ENCODE measurements at places on chromosomes 12 and 14. TPM values are rescaled to one million over a fixed set of nuclear protein-coding genes. Genes with fewer than 3 reads are reported as not detected.

The NDUFA9 gene
- 1.5 TPM for total RNA-seq

The KRT78 gene
- not detected for total RNA-seq

The KRT7 gene
- 153 TPM for total RNA-seq

DNA sequence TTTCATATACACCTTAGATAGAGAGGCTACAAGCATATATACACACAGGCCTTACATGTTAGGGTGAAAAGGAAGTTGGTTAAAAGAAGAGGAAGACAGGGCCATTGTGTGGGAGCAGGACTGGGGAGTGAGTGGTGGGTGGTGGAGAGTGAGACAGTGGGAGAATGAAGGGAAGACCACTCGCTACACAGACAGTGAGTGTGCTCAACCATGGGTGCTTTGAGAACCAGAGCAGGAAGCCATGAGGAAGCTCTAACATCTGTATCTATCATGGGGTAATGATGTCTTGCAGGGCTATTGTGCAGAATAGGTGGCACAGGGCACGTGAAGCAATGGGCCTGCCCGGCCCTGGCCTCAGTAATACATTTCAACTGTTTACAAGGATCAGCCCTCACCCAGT is 11.4 kb upstream of the KRT74 start:
- DNase-seq: no peak

DNA sequence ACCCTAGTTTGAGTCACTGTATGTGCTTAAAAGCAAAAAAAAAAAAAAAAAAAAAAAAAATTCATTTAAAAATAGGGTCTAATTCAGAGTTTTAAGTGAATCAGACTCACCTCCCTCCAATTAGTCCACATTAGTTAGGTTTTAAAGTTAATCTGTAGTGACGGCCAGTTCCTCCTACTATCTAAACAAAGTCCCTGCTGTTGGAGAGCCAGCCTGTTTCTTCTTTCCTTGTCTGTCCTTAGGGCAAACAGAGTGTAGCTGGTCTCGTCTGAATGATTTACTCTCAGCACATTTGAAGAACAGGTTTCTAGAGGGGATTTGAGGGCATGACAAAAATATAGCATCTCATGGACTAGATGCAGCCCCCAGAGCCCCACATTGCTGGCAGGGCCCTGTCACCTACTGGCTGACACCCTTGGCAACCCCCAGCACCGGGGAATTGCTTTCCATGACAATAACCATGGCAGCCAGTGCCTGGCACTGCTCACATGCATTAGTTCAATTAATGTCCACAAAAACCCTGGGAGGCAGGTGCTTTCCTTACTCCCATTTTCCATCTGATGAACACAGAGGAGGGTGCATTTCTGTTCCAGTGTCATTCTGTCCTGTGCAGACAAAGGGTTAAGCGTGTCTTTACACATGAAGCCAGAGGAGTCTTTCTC is 138.3 kb downstream of the PLXNC1 start:
- DNase-seq: no peak

DNA sequence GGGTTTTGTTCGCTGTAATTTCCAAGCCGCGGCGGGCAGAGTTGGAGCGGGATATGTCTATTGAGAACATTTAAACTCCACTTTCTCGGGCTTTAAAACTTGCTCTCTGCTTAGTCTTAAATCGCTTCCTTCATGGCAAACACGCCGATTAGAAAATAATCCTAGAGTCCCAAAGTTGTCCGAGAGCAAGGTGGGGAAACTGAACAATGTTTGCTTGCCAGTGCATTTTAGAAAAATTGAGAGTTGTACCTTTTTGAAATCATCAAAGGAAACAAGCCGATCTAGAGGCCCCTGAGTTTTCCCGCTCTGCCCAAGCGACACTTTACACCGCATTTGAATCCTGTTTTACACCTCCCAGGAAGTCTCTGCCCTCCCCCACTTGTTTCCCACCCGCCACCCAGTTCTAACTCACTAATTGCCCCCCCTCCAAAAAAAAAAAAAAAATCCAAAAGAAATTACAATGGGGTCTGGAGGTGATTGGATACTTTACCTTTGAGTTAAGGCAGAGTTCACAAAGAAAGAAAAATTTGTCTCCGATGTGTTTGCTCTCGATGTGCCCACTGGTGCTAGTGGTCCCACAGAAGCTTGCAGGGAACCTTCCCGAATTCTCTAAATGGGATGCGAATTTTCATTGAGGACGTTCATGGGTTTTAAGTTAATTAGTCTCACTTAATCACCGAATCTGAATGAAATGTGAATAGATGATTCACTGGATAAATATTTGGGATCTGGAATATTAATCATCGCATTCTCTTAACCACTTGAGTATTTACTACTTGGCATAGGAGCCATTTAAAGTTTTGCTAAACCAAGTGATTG is 2.3 kb downstream of the HMGA2 start:
- no peak for DNase-seq

DNA sequence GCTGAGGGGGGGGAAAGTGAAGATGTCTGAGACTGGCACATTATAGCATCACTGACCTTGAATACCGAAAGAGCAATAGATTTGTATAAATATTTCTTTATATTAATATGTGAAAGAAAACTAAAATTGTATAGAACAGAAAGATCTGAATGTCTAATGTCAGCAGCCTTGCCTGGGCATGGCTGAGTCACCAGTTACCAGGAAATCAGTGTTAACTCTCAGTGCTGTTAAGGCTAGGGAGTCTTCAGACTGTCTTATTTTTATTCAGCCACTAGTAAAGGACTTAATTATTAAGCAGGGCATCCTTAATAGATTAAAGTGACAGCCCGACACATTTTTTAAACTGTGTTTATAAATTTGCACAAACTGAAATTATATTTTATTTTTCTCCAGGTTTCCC is 122.9 kb upstream of the AEBP2 start:
- no peak for DNase-seq

DNA sequence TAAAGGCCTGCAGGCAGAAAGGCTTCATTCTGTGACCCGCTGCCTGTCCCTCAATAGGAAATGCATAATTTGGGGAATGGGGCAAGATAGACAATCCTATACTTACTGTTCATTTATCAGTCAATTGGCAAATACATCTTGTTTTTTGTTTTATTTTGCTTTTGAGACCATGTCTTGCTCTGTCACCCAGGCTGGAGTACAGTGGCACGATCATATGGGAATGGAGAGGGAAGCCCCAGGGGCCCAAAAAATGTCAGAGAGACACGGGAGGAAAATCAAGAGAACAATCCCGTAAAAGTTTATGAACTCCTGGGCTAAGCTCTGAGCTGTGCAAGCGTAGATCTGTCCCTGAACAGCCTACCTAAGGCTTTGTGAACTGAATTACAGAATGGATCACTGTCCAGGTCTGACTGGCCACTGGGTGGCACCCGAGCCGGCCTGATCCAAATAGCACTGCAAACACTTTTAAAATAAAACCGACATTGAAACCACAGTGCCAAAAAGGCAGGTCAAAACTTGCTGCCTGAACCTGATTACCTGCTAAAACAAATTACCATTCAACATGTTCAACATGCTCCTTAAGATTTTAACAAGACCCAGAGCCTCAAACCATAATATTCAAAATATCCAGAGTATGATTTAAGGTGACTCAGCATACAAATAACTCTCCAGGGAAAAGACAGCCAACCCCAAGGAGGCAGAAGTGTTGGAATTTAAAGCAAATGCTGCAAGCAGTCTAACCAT is 11.8 kb downstream of the COPS7A start:
- DNase-seq: no peak

- DNase-seq: peak; percentile 43
These were observed 323.7 kb downstream of the TMEM121 start for GRCh38 chr14:105849933-105850626.

DNA sequence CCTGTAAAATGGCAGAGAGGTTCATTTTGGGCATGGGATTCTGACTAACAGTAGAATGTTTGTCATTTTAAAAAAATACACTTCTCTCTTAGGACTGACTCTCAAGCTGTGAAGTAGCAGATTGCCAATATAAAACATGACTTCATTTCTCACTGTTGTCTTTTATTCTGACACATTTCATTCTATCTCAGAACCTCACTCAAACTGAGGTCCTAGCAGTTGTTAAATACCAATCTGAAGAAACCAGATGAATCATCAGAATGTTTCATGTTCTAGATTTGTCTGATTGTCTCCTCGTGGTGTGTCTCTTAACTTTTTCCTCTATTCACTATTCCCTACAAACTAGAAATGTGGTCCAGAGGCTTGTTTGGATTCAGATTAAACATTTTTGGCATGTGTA is 276.5 kb upstream of the NPAS3 start:
- DNase-seq: no peak

DNA sequence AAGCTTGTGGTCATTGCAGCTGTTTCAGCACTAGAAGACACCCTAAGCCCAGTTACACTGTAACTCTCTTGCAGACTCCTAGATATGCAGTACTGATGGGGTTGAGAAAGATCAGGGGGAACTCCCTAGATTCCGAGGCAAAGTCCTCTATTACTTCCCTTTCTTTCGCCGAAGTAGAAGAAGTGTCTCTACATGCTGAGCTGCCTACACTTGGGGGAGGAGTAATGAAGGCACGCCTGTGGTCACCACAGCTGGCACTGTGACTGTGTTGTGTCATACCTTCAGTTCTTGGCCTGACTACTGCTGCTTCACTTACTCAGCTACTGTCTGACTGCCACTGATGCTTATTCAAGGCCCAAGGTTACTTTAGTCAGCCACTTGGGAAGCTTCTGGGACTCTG is 35.1 kb upstream of the RPL10L start:
- DNase-seq: no peak

DNA sequence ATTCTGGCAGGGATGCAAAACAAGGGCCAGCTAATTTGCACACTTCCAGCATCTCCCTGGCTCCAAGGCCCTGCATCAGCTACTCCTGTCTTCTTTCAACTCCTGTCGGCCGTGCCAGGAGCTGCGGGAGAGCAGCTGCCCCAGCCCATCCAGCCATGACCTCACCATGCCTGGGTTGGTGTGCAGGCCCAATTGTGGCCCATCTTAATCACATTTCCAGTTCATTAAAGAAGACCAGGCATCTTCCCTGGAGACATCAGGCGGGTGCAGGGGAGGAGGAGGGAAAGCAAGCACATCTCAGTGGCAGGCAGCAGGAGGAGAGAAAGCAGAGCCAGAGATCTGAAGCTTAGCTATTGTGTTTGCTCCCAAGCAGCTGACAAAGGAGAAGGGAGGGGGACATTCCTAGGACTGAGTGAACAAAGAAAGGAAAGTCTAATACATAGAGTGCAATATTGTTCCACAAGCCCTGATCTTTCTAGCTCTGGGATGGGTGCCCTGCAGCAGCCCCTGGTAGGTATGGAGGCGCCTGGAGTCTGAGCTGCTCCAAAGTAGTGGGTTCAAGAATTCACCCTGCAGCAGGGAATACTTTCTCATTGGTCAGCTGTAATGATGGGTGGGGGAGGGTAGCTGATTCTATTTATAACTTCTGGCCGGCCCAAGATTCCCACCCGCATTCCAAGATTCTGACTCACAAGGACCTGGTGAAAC is 40.1 kb downstream of the VWF start:
- no peak for DNase-seq

- DNase-seq: no peak
These were observed 45.5 kb downstream of the SPATA7 start for GRCh38 chr14:88430976-88431375.

GRCh38 chr14:34781242-34781641 is 66.8 kb upstream of the CFL2 start:
- DNase-seq: no peak
